Coronary artery (tissue), 2 donors: ENCODE measurements at places on chromosomes 2 and 18.

DNA sequence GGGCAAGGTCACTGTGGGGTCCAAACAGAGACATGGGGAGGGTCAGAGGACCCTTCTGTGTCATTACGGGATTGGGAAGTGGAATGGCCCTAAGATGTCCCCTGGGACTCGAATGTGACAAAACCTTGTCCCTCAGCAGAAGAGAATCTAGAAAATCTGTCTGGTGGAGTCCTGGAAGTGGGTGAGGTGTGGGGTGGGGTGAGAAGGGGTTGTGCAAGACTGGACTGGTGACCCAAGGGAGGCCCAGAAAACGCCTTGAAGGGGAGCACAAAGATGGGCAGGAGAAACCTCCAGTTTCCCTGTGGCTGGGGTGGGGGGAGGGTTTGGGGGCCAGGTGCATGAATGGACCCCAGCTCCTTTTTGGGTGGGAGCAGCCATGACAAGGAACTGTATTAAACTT lies 79.6 kb downstream of the TCF7L1 start:
- DNase-seq, result no peak

GRCh38 chr2:239114616-239115265 lies 266.9 kb downstream of the TWIST2 start:
- no peak for DNase-seq

- DNase-seq, result no peak
These were observed 45.0 kb downstream of the METTL4 start for GRCh38 chr18:2526329-2526728.

DNA sequence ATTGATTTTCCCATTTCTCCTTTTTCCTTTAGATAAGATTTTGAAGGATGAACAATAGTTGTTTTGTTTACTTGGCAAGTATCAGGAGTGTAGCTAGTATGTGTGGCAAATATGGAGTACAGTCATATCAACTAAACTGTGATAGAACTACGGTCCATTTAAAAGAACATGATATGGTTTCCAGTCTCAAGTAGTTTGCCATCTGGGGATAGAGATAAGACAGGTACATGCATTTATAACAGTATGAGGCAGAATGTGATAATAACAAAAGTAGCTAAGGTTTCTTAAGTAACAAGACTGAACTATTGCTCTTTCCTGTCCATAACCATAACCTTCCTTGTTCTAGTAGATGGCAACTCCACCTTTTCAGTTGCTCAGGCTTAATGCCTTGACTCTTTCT lies 75.6 kb upstream of the TACR1 start:
- DNase-seq, result no peak

DNA sequence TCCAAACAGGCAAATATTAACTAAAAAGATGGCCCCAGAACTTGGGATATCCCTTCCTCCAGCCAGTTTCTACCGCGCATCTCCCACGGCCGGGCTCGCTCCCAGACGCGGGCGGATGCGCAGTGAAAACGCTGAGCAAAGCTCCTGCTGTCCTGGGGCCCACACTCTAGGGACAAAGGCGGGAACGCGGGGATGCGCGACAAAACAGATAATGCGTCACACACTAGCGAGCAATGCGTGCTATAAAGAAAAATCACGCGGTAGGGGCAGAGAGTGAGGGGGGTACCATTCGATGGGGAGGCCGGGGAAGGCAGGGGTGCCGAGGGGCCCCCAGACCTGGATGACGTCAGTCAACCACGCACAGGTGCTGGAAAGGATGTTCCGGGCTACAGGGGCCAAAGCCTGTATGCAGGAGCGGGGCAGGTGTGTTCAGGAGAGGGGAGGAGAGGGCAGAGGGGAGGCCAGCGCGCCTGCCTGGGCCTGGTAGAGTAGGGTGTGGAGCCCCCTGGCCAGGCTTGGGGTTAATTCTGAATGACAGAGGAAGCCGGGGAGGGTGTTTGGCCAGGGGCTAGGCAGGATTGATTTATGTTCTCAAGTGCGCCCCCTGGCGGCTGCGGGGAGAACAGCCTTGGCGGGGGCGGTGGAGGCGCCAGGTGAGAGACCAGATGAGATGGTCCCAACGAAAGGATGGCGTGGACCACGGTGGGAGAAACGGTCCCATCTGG lies 14.9 kb upstream of the ITM2C start:
- DNase-seq, result no peak

GRCh38 chr18:80009661-80010550 lies 21.5 kb upstream of the TXNL4A start:
- DNase-seq, result peak; percentile 88

DNA sequence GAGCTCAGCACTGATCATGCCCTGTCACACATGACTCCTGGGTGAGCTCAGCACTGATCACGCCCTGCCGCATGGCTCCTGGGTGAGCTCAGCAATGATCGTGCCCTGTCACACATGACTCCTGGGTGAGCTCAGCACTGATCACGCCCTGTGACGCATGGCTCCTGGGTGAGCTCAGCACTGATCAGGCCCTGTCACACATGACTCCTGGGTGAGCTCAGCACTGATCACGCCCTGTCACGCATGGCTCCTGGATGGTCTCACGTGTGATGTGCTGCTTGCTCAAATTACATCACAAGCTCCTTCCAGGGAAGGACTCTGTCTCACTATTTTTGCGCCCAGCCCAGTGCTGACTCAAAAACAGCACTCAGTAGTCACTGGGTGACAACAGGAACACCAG lies 258.0 kb downstream of the HDAC4 start:
- DNase-seq, result no peak

DNA sequence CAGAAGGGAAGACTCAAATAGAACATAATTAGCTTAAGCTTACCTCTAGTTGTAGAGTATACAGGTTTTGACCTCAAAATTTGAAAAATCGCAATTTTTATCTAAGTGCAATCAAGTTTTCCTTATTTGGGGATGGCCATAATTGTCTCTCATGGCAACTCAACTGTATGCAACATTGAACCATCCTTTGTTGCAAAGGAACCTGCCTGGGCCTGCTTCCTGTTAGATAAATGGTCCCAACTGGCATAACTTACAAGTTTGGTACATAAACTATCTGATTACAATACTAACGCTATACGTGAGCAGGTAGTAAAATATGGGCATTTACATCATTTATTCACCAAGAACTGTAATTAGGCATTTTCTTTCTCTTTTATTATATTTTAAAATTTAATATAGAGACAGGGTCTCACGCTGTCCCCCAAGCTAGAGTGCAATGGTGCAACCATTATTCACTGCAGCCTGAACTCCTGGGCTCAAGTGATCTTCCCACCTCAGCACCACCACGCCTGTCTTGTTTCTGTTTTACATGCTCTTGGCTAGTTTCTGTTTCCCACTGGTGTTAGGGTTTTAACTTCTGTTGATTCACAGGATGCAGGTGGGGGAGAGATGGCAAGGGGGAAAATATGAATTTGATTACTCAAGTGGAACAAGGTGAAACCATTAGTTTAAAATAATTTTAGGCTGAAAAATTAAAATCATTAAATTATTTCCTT lies 55.3 kb upstream of the B3GNT2 start:
- no peak for DNase-seq

DNA sequence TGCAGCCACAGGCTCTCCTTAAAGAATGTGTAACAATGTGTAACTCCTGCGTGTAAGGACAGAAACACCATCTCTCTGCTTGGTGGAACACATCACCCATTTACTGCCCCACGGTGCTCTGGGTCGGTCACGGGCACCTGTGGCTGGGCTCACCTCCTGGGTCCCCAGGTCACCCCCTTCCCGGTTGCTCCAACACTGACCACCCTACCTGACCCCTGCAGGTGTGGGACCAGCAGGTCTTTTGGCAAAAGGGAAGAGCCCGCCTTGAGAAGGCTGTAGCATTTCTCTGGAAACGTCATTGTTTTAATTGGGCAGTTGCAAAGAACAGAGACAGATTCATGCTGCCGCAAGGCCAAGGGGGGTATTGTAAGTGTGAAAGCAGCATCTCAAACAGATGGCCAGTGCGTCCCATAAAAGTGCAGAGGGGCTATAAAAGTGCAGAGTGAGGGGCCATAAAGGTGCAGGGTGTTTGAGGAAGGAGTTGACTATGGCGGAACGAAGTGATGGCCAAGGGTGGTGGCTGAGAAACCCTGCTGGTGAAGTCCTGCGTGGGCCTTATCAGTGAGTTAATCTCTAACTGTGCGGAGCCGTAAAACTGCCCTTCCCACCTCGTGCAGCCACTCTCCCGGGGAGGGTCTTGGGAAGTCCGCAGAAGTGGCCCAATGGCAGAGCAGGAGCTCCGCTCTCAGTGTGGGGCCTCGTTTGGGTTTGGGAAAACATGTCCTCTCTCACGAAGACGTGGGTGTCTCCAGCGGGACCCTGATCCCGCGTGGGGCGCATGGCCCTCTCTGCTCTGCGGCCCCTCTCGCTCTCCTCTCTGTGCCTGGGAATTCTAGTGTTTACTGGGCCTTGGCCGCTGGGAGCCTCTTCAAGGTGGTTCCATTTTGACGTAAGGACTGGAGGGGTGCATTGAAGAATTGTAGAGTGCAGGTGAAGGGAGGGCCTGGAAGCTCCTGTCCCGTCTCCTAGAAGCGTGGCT lies 13.7 kb upstream of the NEU4 start:
- no peak for DNase-seq

- DNase-seq, result no peak
These were observed 70.6 kb downstream of the ALK start for GRCh38 chr2:29850794-29851193.

DNA sequence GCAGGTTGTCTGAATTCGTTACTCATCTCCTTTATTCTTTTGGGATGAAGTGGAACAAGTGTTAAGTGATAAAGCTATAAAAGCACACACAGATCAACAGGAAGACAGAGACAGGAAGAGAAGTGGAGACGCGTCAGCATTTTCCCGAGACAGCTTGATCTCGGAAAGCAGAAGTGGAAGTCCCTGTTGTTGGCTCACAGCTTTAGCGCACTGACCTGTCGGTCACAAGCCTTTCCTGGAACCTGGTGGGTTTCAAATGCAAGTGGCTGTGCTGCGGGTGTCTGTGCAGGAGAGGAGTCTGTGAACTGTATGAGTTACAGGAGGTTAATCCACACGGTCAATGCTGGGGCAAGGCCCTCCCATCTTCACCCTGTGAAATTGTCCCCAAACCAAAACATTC lies 116.6 kb upstream of the PELI1 start:
- DNase-seq, result no peak

GRCh38 chr2:32838418-32838817 lies 108.3 kb upstream of the LTBP1 start:
- no peak for DNase-seq

DNA sequence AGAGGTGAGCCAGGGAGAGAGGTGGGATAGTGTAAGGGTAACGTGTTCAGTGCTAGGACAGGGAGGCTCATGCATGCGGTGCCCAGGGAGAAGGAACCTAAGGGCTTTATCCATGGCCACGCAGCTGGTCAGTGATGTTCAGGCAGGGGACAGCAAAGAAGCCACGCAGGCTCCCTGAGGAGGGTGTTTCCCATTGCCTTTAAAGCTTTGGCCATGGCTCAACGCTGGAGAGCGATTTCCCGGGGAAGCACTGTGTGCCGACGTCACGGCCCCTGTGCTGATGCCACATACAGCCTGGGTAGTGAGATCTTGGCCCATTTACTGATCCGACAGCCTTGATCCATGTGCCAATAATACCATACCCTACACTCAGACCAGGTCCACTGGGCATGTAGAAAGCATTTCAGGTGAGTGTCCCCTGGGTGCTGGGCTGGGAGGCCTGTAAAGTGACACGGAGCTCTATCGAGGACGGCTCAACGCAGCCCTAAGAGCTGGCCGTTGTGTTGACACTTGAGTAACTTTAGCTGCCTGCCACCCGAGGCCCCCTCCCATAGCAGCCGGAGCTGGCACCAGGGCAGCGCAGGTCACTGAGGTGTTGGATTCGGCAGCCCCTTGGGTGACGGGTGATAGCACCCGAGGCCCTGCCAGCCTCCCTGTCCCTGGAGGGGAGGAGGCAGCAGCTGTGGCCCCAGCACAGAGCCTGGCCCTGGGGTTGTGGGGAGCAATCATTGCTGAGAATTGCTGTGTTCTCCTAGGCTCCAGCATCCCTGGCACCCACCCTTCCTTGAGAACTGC lies 41.4 kb downstream of the PDIA6 start:
- no peak for DNase-seq

DNA sequence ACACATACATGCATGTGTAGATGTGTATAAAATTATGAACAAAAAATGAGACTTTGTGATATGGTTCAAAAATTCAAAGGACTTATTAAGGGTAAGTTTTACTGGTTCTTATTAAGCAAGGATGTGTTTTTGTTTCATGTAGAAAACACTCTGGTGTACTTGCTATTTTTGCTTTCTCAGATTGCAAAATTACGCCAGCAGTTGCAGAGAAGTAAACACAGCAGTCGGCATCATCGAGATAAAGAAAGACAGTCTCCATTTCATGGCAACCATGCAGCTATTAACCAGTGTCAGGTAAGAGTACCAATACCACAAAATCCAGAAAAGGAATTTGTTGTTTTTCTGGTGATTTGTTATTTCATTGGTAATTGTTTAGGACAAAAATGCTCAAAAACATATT lies 91.3 kb downstream of the FAM117B start:
- no peak for DNase-seq

GRCh38 chr2:23562143-23562542 lies 177.2 kb downstream of the KLHL29 start:
- DNase-seq, result no peak

GRCh38 chr2:216445501-216445900 lies 33.2 kb downstream of the SMARCAL1 start:
- DNase-seq, result no peak

DNA sequence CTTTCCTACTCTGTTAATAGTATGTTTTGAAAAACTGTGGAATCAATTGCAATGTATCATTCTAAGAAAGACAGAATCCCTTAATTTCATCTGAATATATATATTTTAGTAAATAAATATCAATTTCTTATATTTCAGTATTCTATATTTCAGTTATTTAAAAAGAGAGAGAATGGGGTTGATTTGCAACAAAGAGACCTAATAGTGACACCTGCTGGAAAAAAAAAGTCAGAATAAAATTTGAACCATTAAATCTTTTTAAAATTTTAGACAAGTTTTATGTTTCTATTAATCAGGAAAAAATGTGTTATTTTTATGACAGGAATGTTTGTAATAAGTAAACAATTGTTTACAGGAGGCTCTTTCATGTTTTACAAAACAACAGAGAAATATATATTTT lies 20.7 kb upstream of the CCNT2 start:
- no peak for DNase-seq

- DNase-seq, result no peak
These were observed 20.2 kb downstream of the PRKAG3 start for GRCh38 chr2:218811382-218811781.

DNA sequence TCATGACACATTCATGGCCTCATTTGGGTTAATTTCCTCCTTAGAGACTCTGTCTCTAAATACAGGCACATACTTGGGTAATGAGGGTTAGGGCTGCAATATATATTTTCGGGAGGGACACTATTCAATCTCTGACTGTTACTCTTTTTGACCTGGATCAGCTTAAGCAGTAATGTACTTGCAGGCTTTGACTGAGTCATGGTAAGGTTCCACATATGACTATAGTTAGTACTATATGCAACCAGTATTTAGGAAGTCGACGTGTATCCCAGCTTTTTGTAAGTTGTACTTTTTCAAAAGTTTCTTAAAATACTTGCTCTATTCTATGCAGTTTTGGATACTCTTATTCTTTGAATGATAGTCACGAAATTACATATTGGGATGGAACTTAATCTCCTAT lies 37.2 kb upstream of the CDH19 start:
- no peak for DNase-seq
